Activated T-helper 1 cell treated with Interleukin-2 at 50 U/mL for 16 hours (primary cell): ENCODE measurements at places on chromosomes 5 and 9.

GRCh38 chr9:100602342-100602801 lies 24.5 kb downstream of the CAVIN4 start:
- DNase-seq, result no peak

- no peak for DNase-seq
These were observed 167.9 kb downstream of the ARHGEF28 start for GRCh38 chr5:73793911-73794310.

DNA sequence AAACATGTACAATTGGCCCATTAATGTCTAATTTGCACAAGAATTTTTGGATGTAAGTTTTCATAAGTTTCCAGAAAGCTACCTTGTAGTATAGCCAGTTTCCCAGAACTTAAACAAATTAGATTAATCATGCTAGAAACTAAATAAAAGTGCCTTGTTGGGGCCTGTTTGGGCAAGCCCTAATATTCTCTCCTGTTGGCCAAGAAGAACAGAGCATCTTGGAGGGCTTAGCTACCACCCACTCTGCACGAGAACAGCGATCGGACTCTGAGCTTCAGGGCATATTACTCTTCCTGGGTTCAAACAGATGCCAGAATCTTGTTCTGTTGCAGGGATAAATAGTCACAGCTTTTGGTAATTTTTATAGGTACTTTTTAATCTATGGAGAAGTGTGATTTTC lies 88.2 kb downstream of the GAS1 start:
- DNase-seq, result no peak

- DNase-seq, result no peak
These were observed 30.4 kb upstream of the MTMR12 start for GRCh38 chr5:32343058-32343672.

GRCh38 chr5:31232273-31232888 lies 38.9 kb downstream of the CDH6 start:
- DNase-seq, result no peak

GRCh38 chr9:76153902-76154629 lies 240.2 kb downstream of the RFK start:
- no peak for DNase-seq

DNA sequence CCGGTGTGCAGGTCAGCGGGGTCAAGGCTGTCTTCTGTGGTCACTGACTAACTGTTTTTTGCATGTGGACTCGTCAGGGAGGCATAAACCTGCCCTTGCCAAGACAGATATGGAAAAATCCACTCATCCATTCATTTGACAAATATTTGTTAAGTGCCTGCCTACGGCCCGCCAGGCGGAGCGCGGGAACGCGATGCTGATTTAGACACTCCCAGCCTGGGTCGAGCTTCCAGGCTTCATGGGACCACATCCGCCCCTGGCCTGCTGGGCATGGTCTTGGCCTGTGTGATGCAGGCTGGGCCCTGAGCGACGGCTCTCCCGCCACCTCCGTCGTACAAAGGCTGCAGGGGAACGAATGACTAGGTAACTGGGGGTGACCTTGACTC lies 18.1 kb downstream of the MYMK start:
- DNase-seq, result no peak

DNA sequence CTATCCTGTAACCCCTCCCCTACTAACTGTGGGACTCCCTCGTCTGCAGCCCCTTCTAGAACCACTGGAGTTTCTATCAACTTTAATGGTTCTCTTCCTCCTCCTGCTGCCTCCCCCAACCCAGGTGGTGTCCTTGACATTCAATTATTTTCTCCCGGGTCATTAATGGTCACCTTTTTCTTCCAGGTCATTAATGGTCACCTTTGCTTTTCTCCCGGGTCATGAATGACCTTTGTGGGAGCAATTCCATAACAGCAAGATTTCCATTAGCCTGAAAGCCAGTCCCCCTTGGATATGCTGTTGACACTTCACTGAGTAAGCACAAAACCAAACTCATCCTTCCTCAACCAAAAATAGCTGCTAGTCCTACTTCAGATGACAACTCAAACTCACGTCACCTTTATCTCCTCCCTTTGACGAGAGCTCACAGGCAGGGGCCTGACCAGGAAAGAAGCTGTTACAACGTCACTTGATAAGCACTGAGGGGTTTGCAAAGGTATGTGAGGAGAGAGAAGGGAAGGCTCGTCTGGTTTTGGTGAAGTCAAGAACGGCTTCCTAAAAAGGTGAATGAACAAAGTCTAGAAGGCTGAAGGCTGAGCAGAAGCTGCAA lies 10.9 kb downstream of the CCDC127 start:
- DNase-seq, result no peak

DNA sequence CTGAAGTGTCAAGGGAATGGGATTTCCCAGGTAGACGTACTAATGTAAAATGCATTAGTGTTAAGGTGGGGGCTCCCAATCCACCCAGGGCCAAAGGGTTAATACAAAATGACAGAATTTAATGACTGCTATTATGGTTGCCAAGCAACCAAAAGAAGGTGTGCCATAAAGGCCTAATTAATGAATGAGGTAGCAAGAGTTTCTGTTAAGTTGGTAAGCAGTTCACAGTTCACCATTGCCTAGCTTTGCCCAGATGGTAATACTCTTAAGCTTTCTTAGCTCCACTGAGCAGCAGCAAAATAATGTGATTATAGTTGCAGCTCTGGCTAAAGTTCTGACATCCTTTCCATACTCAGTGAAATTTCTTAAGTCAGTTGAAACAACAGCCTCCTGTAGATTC lies 211.7 kb downstream of the DENND1A start:
- DNase-seq, result no peak

- DNase-seq, result no peak
These were observed 12.2 kb upstream of the HMGCR start for GRCh38 chr5:75324791-75325190.

GRCh38 chr9:79357616-79358015 lies 214.1 kb upstream of the TLE4 start:
- DNase-seq, result no peak

- no peak for DNase-seq
These were observed 141.4 kb downstream of the MED10 start for GRCh38 chr5:6236858-6237481.

GRCh38 chr9:87519461-87519860 lies 21.8 kb downstream of the DAPK1 start:
- no peak for DNase-seq
